ENCODE measurements at places on chromosomes 4 and X.

DNA sequence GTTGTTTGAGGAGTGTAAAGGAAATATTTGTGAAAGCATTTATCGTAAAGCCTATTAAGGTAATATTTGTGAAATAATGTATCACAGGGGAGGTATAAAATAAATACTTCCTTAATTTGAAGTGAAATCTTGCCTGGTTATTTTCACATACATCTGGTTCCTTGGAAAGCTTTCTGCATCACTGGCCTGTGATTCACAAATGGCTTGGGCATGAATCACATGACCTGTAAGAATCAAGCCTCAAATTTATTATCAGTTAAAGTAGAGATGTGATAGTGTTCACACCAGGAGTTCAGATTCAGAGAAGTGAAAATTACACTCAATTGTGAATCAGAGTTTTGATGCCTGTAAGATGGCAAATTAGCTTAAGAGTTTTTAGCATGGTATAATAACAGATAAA is 1911.4 kb downstream of the STIM2 start:
- DNase-seq = no peak

DNA sequence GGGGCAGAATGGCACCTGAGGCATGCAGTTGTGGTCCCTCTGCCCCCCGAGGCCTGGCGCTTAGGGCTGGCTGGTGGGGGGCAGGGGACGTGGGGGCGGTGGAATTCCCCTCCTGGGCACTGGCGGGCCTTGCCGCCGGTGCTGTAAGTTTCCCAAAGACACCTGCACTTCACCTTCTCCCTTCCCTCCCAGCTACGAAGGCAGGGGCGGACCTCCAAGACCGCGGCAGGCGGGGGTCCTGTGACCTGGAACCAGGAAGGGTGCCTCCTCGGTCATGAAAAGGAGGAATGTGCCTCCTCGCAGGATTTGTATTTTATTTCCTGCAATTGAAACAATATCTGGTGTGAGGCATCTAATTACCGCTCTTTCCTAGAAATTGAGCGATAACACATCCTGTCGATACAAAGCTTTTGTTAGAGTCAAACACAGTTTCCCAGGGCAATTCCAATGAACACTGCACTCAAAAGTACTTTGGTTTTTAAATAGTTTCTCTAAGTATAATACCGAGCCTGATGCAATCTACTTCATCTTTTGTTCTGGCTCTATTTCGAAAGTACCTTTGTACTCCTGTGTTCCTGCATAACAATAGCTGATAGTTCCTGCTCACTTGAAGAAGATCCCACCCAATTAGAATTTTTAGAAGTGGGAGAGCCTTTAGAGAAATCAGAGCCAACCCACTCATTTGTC is 12.3 kb upstream of the ADRA2C start:
- DNase-seq = no peak

- no peak for DNase-seq
Measured at GRCh38 chrX:68199062-68199848, 234.0 kb downstream of the OPHN1 start.

DNA sequence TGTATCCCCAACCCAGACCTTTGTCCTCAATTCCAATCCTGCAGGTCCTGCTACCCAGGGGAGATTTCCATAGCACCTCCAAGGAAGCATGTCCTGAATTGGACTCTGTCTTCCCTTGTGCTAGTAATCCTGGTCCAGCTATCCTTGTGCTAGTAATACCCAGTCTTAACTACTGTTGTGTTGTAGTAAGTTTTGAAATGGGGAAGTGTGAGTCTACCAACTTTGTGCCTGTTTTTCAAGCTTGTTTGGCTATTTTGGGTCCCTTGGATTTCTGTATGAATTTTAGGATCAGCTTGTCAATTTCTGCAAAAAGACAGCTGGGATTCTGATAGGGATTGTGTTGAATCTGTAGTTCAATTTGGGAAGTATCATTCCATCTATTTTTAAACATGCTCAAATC is 51.4 kb downstream of the CD99L2 start:
- DNase-seq = no peak

DNA sequence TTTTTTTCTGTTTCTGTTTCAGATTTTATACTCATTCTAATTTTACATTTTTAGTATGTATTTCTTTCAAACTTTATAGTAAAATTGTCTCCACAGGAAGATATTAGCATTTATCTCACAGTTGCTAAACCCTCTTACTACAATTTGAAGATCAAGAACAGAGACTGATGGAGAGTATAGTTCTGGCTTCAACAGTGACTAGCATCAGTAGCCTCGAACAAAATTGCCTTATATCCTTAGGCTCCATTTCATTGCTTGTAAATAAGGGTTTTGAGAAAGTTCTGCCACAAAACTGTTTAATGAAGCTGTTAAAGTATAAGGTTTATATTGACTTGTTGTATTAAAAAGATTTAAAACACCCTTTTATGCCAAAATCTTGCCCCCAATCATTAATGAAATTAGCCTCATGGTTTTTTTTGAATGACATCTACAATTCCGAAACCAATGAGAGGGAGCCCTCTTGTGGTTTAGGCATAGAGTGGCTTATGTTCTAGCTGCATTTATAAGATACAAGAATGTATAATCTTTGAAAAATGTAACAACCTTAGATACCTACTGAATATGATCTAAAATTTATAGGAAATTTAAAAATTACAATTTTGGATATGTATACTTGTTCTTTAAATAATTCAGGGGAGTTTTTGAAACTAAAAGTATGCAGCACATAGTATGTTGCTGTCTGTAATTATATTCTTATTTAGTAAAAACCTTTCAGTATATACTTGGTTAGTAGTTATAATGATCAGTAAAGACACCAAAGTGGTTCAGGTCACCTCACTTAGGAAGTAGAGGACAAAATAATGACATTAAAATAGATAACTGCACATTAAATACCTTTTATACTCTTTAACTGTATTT is 109.8 kb upstream of the HPGD start:
- no peak for DNase-seq

- no peak for DNase-seq
Measured at GRCh38 chr4:185587427-185588161, 52.3 kb upstream of the PDLIM3 start.

DNA sequence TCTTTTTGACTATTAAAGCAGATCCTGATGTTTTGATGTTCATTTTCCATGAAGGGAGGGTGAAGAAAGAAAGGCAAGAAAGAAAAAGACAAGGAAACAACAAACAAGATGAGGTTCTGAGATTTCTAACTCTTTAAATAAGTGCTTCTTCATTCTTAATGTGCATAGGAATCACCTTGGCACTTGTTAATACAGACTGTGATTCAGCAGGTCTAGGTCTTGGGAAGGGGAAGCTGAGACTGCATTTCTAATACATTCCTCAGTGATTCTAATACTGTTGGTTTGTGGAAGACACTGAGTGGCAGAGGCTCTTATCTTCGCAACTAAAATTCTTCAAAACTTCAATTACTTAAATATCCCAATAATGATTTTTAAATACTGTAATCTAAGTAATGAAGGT is 95.2 kb upstream of the NAP1L5 start:
- no peak for DNase-seq

Measured in prostate gland (tissue), 2 donors.